ENCODE measurements at places on chromosomes 1 and 21.

DNA sequence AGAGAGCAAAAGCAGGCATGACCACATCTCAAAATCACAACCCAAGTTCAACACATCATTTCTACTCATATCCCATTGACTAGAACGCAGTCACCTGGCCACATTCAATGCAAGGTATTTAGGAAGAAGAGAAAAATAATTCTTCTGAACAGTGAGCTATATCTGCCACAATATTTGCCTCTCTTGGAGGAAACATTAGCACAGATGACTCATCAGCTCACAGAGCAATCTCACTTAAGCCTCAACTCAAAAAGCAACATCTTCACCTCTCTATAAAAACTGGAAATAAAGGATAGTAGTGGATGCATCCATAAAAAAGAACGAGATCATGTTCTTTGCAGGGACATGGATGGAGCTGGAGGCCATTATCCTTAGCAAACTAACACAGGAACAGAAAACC lies 143.9 kb upstream of the FMN2 start:
- no peak for DNase-seq

DNA sequence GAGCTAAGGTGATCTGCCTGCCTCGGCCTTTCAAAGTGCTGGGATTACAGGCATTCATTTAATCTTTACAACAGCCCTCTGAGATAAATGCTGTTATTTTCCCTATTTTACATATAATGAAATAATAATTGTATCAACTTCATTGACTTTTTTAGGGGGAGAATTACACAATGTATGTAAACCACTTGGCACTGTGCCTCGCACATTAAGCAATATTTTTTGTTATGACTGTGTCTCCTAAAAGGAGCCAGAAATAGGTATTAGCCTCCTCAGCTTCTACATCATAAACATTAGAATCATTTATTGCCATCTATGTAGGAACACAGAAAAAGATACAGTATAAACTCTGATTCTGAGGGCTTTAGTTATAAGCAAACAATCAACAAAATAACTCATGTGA lies 1.1 kb upstream of the DNAJC28 start:
- DNase-seq: no peak

DNA sequence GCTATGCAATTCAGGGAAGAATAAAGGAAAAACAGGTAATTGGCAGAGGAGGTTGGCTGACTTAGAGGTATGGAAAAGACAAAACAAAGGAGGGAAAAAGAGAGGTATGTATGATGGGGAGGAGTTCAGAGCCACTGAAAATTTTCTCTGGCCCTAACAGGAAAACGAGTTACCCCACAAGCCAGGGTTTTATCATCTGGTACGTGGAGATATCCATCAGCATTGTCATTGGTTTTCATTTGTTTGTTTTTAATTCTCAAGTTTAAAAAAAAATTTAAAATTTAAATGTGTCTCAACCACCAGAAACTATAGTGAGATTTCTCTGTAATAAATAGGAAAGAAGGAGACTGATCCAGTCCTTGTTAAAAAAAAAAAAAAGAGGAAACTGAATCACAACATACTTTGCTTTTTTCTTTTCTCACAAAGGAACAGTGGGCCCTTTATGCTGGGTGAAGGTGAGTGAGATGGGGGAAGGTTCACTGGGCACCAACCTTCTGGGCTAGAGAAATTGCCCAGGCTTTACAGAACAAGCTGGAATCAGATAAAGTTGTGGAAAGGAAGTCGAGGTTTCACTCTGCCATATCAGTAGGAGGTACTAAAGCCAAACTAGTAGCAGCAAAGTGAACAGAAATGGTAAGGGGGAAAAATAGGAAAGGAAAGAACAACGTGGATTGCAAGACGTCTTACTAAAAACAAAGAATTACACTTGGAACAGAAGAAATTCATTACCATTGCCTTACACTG lies 2.7 kb downstream of the IFNAR2 start:
- DNase-seq: no peak

DNA sequence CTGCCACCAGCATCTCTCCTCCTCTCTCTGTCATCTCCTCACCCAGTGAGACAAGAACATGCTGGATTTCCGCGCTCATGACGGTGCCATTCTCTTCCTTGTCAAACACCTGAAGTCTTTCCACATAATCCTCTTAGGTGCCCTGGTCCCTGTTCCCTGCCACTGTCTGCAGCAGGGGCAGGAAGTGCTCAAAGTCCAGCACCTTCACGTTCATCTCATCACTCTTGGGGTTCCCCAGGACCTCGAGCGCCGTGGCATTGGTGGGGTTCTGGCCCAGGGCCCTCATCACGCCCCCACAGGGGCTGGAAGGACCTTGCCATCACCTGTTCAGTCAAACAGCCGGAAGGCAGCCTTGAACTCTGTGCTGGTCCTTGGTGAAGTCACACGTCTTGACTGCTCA lies 9.1 kb upstream of the AGPAT3 start:
- no peak for DNase-seq

- DNase-seq: no peak
Observed at GRCh38 chr1:227760377-227760776, 25.1 kb downstream of the SNAP47 start.

- no peak for DNase-seq
Observed at GRCh38 chr1:35097224-35097623, 18.0 kb downstream of the ZMYM1 start.

- DNase-seq: no peak
Observed at GRCh38 chr1:62897788-62898187, 113.9 kb downstream of the ATG4C start.

GRCh38 chr1:241079047-241079446 lies 278.0 kb downstream of the RGS7 start:
- no peak for DNase-seq

DNA sequence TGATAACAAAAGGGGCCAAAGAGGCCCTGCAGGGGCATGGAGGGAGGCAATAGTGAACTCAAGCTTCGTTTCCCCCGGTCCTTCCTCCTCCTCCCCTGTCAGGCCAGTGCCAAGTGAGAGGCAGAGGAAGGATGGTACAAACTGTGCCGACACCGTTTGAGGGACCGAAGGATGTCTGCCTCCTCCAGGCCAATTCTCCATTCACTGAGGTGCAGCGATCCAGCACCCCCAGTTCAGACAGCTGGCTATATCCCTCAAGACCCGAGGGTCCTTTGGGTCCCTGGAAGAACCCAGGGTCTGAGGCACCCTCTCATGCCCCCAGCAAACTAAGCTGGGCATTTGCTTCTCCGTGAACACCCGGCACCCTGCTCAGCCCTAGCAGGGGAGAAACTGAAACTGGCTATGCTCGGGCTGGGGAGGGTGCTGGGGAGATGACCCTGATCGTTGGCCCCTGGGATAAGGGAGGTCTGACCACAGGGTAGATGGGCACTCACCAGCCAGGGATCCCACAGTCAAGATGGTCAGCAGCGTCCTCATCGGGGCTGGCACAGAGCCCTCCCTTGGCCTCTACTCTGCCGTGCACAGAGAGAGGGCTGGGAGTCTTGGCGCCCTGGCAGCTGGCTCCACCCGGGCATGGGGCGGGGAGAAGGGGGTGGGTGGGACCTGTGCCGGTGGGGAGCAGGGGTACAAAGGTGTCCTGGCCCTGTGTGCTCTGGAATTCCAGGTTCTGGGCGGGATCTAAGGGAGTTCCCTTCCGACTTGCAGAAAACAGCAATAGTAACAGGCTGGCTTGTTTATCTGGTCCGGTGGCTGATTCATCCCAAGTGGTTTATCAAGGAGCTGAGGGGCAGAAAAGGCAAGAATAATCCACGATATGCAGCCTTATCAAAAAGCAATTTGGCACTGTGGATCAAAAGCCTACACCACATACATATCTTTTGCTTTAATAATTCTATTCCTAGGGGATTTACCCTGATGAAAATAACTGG lies at the start of gene IL22RA1:
TSS of gene IL22RA1 (minus strand) at position 595 of the 989 bp plus-strand sequence. CDS start at position 537, 58 bp downstream.
- DNase-seq: peak; percentile 73

DNA sequence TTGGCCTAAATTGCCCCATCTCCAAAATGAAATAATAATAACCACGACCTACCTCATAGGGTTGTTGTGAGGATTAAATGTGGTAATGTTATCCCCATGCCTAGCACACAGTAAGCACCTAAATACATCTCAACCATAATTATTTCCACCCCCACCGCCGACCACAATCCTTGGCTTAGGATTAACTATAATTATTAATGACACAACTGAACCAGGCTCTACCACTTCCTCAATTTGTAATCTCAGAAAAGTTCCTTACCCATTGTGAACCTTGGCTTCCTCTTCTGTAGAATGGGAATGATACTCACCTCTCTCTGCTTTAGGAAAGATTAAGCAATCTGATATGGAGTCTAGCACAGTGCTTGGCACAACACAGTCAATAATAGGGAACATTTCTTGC lies 44.3 kb upstream of the TACSTD2 start:
- no peak for DNase-seq

DNA sequence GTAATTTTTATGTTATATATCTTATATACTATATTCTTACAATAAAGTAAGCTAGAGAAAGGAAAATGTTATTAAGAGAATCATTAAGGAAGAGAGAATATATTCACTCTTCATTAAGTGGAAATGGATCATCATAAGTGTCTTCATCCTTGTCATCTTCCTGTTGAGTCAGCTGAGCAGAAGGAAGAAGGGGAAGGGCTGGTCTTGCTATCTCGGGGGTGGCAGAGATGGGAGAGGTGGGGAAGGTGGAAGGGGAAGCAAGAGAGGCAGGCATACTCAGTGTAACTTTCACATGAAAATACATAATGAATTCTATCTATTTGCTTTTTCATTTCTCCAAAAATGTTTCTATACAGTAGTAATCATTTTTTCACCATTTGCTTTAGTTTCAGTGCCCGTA lies 5.1 kb downstream of the DNASE2B start:
- DNase-seq: no peak

- DNase-seq: no peak
Observed at GRCh38 chr1:36842448-36842847, 191.9 kb downstream of the GRIK3 start.

DNA sequence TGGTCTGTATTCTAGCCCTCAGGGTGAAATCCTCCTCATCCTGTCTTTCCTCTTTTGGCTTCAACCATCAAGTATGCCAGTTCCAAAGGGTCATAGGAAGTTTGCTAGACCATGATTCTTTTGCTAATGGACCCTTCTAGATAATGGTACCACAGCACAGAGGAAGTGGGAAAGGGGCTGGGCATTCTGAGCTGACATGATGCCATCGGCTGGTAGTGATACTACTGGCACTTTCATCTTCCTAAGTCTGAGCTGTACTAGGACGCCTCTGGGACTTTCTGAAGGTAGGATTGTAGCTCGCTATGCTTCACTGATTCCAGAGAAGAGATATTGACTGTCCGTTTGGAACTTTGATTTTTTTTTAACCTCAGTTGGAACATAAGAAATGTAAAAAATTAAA lies 11.4 kb downstream of the FASLG start:
- DNase-seq: no peak

DNA sequence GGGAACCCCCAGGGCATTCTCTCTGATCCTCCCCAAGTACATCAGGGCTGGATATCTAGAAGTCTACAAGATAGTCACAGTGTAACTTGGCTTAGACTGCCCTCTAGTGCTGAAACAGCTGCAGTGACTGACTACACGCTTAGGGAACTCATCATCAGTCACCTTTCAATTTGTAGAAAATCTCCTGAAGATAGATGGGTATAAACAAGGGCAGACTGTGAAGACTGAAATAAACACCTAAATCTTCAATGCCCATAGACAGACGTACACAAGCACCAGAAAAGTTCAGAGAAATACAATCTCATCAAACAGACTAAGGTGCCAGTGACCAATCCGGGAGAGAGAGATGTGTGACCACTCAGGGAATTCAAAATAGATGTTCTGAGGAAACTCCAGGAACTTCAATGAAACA lies 46.6 kb downstream of the PACC1 start:
- DNase-seq: peak; percentile 61

GRCh38 chr21:43352568-43353281 lies 74.2 kb downstream of the SIK1 start:
- DNase-seq: no peak

All from urothelium cell line (cell line).